ENCODE measurements at places on chromosomes 16 and 17.

DNA sequence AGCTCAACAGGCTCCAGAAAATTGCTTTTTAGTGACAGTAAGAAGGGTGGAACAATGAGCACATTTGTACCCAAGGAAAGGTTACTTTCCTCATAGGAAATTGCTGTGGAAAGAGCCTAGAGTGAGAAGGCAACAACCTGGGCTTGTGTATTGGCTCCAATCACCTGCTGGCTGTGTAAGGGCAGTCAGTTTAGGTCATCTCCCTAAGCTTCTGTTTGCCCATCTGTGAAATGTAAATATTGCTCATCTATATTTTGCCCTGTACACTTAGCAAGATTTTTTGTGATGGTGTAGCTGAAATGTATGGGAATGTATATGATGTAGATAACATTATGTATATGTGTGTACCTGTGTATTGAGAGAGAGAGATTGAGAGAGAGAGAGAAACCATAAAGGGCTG, 225.2 kb upstream of the MPHOSPH6 start:
- DNase-seq = no peak

DNA sequence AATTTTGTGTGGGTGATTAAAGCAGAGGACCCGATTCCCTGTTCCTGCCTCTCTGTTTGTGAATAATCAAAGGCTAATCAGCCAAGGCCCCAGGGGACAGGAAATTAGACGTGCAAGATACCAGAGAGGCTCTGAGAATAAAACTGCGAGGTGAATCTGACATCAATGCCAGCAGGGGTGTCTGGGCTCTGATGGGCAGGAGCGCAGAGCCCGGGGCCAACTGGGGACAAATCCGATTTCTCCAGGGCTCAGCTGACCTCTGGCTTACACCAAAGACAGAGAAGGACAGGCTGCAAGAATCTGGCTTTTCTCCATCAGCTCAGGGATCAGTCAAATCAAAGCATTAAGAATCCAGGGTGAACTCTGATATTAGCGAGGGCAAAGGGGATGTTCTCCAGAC, 174.3 kb downstream of the XYLT1 start:
- DNase-seq = no peak

DNA sequence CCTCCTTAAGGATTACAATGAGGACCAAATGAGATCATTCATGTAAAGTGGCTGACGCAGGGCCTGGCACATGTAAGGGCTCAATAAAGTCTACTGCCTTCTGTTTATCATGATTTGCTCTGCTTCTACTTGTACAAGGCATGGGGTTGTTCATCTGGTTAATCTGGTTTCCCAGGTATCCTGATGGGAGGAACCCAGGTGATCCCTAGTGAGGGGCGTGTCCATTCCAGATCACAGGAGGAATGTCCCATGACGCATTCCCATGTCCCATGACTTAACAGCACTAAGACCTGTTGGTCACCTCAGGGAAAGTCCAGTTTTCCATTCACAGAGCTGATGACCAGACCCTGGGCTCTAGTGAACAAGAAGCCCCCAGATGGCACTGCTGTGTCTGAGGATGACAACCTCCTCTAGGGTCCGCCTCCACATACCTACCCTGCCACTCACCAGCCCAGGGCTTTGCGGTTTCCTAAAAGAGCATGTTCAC, 11.5 kb upstream of the TPPP3 start:
- no peak for DNase-seq

DNA sequence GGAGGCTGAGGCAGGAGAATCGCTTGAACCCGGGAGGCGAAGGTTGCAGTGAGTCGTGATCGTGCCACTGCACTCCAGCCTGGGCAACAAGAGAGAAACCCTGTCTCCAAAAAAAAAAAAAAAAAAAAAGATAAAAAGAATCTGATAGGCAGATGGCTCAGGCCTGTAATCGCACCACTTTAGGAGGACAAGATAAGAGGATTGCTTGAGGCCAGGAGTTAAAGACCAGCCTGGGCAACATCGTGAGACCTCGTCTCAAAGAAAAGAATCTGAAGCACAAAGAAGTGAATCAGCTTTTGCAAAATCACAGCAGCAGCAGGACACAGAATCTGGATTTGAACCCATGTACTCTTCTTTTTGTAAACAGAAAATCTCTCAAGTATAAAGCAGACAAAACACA, 7.6 kb downstream of the NOB1 start:
- no peak for DNase-seq

GRCh38 chr16:67933805-67934204, 2.1 kb upstream of the CTRL start:
- DNase-seq = no peak

- DNase-seq = peak; percentile 64
These were observed 67.4 kb downstream of the MYO18A start for GRCh38 chr17:29112771-29113295.

GRCh38 chr16:58937661-58938060, 203.5 kb upstream of the GOT2 start:
- no peak for DNase-seq

DNA sequence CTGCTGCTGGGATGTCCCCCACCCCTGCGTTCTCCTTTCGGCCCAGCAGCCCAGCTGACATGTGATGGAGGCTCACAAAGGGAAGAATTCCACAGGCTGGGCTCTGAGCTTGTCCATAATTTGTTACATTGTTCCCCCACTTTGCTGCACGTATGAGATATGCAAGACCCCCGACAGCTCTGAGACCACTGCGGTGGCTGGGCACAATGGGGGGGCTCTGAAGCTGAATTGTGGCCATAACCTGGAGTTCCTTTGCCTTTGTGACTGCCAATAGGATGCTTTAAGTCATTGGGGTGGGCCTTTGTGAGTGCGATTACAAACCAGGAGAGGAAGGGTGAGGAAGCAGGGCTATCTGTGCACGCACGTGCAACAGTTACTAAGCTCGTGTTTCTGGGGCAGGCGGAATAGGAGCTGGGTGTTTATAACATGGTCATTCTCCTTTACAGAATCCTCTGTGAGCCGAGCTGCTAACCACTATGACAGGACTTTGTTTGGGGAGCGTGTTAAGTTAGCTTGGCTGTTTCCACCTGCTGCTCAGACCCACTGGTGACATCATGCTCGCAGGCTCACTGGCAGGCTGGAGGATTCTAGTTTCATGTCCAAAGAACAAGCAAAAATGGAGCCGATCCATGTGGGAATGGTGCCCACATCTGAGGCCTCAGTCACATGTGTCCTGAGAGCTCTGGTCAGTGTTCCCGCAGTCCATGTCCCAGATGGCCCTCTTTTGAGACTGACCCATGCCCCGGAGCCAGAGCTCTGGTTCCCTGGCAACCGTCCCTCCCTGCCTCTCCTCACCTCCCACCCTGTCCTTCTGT, 208.3 kb upstream of the SALL1 start:
- DNase-seq = no peak

DNA sequence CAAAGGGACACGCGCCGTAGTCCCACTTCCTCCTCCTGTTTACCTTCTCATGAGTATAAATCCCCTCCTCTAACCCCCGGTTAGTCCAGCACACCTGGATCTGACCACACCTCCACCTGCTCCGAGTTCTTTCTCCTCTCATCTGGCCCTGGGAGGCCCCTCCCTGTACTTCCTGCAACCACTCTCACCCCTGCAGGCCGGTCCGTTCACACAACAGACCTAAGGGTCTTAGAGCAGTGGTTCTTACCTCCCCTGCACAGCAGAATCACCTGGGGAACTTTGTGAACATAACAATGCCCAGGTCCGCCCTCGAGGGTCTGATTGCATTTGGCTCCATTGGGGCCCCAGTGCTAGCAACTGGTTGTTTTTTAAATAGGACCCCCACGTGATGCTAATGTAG, 24.8 kb downstream of the TMEM114 start:
- no peak for DNase-seq

GRCh38 chr16:57314161-57314785, 29.8 kb upstream of the PLLP start:
- no peak for DNase-seq

GRCh38 chr17:78705071-78705470, 77.0 kb downstream of the CYTH1 start:
- DNase-seq = no peak

All from astrocyte (in vitro differentiated cells and primary cell).